Osteocyte (in vitro differentiated cells): ENCODE measurements at places on chromosomes 16 and 17. TPM values are rescaled to one million over a fixed set of nuclear protein-coding genes. Genes with fewer than 3 reads are reported as not detected.

Gene KLHL10
- total RNA-seq: not detected in 2 replicates

Gene TBC1D3I
- 0.42 and 1.0 TPM in 2 replicates for total RNA-seq

Gene CLDN7
- total RNA-seq: 0.27 and 0.89 TPM in 2 replicates

Gene FN3KRP
- 31.7 and 33.0 TPM in 2 replicates for total RNA-seq

Gene RUNDC3A
- total RNA-seq: 0.38 and 0.60 TPM in 2 replicates

Gene KRTAP9-4
- total RNA-seq: not detected in 2 replicates

Gene ITGA3
- 201 and 221 TPM in 2 replicates for total RNA-seq

Gene KRTAP4-9
- not detected in 2 replicates for total RNA-seq

Gene KRTAP4-3
- not detected in 2 replicates for total RNA-seq

Gene BRIP1
- total RNA-seq: 4.6 and 6.0 TPM in 2 replicates

Gene NPIPB2
- 14.0 and 19.7 TPM in 2 replicates for total RNA-seq

Gene ZNF830
- 16.4 and 17.5 TPM in 2 replicates for total RNA-seq

Gene KRT33B
- total RNA-seq: not detected in 2 replicates

Gene ZNF23
- total RNA-seq: 7.6 and 10.5 TPM in 2 replicates

Gene SEPTIN1
- total RNA-seq: 1.5 and 2.0 TPM in 2 replicates

Gene ANKRD13B
- total RNA-seq: 33.1 and 36.1 TPM in 2 replicates

Gene IL17C
- total RNA-seq: not detected in 2 replicates
